ENCODE measurements at places on chromosomes 2 and 18.

DNA sequence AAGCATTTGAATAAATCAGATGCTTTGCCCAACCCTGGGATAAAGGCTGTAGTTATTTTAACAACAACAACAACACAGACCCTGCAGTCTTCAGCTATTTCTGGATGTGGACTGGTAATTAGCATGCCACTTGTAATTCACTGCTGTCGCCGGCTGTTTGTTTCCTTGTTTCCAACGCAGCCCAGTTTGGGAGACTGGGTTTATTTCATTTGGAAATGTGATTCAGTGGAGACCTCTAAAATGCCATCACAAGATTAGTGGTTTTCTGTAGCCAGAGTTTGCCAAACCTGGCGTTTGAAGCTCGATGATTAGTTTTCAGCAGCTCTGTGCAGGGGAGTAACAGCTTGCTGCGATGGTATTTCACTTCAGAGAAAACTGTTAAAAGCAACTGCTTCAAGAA, 83.5 kb downstream of the LDLRAD4 start:
- DNase-seq: no peak

DNA sequence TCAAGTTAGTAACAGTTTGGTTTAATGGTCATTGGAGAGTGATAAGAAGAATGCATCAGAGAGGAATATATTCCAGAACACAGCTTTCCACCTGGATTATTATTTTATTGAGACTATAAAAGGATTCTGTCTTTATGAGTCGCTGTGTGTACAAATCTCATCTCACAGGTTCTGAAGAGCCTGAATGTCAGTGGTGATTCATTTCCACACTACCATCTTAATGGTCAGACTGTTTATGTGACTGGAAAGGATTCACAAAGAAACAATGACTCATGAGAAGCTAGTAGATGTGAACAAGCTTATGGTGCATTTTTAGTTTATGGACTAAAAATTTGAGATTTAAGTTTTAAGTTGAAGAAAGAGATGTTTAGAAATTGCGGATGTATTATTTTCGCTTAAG, 685.4 kb upstream of the NRXN1 start:
- DNase-seq: no peak

DNA sequence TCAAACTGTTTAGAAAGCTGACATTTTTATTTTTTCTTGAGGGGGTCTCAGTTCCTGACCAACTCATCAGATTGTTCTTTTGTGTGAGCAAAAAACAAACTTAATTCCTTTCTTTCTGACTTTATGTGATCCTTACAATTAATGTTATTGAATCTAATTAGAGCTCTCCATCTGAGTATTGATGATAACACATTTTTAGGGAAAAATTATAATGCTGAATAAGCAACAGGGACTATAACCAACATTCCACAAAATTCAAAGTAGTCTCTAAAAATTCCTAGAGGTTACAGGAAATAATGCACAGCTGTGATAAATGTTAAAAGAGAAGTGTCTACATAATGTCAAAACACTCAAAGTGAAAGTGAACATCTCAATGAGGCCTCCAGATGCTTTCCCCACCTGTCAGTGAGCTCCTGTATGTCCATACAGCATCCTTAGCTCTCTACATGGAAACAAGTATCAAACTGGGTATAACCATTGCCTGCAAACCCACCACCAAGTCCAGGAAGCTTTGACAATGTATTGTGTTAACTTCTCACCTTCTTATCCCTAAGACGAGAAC, 786.0 kb upstream of the SLC39A10 start:
- no peak for DNase-seq

- no peak for DNase-seq
These were observed 439.1 kb downstream of the TSN start for GRCh38 chr2:122194546-122194945.

GRCh38 chr18:54218299-54218698, 6.2 kb downstream of the MBD2 start:
- no peak for DNase-seq

DNA sequence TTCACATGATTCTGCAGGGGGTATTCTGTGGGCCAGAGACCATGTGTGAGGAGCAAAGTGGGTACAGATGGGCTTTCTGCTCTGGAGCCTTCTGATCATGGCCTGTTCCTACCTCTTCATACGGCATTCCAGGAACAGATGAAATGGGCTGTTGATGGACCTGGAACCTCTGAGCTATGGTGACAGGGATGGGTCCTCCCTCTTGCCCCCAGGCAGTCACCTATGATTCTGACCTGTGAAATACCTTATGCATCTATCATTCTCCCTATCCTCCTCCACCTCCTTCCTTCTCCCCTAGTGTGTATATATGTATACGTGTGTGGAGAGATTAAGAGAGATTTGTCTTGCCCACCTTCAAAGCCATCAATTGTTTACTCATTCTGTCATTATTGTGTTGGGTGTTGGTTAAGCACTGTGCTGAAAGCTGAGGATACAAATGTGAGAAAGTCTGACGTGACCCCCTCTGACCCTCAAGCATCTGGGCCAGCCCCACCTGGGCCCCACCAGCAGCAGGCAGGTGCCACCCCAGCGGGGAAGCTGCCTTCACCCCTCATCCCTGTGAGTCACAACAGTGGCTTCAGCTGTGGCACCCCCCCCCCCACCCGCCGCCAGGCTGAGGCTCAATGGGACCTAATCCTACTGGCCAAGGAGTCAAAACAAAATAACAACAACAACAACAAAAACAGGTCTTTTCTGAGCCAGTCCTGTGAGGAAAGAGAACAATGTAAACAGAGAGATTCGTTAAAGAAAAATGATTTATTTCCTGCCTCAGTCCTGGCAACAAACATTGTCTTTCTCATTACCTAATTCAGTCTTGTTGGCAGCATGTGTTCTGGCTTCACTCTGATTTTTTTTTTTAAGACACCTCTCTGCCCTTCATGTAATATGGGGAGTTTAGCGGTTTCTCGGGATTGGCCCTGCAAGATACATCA, 103.8 kb upstream of the CDC42EP3 start:
- DNase-seq: no peak

DNA sequence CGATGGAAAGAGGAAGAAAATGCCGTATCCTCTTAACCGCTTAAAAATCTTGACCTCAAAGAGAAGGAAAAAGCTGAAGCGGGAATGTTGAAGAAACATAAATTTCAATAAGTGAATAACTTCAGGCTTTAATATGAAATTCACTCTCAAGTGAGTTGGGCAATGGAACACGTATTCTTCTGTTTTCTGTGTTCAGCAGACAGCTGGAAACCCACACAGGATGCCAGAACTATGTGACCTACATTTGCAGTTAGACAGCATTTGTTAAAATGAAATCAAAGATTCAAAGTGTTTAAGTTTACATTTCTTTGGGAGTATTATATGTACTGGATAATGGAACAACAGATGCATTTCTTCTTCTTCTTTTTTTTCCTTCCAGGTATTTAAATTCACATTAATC, 80.5 kb upstream of the SPATS2L start:
- DNase-seq: no peak

- no peak for DNase-seq
These were observed 31.9 kb downstream of the KLHL23 start for GRCh38 chr2:169765523-169765922.

DNA sequence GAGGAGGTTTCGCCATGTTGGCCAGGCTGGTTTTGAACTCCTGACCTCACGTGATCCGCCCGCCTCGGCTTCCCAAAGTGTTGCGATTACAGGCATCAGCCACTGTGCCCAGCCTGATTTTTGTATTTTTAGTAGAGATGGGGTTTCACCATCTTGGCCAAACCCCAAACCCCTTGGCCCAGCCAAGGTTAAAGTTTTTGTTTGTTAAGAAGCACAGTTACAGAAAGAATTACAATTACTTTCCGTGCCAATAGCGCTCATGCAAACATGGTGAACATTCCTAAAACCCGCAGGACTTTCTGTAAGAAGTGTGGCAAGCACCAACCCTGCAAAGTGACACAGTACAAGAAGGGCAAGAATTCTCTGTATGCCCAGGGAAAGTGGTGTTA, 26.1 kb downstream of the ITSN2 start:
- DNase-seq: no peak

GRCh38 chr2:68251855-68252399, 405 bp downstream of the PPP3R1 start:
- peak; percentile 8 for DNase-seq

GRCh38 chr2:236545248-236545658, 24.4 kb upstream of the ACKR3 start:
- no peak for DNase-seq

DNA sequence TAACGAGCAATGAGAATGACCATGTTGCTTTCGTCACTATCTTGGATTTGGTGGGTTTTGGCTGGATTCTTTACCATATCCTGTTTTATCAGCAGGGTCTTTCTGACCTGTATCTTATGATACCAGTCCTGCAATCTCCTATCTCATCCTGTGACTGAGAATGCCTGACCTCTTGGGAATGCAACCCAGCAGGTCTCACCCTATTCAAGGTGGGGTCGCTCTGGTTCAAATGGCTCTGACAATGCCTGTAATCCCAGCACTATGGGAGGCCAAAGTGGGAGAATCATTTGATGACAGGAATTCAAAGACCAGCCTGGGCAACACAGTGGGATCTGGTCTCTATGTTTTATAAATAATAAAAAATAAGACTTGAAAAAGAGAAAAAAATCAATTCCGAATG, 173.5 kb downstream of the ACTR3 start:
- no peak for DNase-seq

GRCh38 chr2:161077367-161078210, 82.6 kb upstream of the TANK start:
- peak; percentile 48 for DNase-seq

DNA sequence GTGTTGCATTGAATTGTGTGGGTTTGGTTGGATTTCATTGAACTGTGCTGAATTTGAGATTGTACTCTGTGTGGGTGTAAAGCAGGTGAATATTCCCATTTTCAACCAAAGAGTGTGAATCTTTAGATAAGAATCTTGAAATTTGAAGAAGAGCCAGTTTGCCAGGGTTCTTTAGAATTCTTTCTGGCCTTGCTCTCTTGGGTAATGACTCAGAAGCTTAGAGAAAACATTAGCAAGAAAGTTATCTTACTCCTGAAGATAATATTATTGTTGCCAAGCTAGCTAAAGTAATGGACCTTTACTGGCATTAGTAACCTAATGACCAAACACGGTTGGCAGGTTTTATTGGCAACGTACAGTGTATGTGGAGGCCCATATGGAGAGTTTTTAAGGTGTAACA, 46.4 kb upstream of the SIX3 start:
- DNase-seq: no peak

DNA sequence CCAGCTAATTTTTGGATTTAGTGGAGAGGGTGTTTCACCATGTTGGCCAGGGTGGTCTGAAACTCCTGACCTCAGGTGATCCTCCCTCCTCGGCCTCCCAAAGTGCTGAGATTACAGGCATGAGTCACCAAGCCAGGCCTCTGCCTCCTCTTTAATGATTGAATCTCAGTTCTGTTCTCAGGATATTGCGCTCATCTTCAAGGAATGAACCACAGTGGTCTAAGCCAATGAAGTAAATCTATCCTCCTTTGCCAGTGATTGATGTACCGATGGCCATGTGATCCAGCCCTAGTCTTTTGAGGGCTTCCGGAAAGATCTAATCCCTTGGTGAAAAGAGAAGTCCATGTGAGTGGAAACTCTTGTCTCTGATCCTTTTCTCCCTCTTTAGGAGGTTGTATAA, 48.6 kb downstream of the POLE4 start:
- no peak for DNase-seq

GRCh38 chr2:1659951-1660565, 84.3 kb downstream of the PXDN start:
- no peak for DNase-seq

DNA sequence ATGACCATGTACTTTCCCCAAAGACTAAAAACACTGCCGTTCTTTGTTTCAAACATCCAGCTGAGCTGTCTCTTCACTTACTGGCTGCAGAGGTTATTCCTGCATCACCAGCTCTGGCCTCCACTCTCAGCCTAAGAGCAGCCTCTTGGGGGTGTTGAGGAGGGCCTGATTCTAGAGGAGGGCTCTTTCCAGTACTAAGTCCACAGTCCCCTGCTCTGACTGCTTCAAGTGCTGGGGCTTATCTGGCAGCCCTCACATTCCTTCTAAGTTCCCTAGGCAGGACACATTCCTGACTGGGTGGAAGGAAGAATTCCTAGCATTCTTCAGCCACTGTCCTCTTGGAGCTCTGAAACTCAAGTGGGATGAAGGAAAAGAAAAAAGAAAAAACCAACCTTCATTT, 32.9 kb upstream of the EHBP1 start:
- no peak for DNase-seq

DNA sequence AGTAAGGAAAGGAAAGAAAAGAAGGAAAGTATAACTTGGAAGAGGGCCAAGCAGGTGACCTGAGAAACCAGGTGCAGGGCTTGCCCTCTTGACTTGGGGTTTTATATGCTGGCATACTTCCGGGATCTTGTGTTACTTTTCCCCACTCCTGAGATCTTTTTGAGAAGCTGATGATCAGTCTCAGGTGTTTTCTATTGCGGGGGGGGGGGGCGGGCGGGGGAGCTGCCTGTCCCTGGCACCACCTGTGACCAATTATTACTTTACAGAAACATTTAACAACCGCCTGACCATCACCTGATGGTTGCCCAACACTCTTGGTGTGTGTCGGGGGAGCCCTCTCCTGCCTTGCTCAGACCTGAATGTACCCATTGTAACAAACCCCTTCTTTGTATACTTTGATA, 6.9 kb upstream of the CASP10 start:
- DNase-seq: no peak

GRCh38 chr2:188726626-188727247, 247.4 kb upstream of the COL3A1 start:
- DNase-seq: no peak

DNA sequence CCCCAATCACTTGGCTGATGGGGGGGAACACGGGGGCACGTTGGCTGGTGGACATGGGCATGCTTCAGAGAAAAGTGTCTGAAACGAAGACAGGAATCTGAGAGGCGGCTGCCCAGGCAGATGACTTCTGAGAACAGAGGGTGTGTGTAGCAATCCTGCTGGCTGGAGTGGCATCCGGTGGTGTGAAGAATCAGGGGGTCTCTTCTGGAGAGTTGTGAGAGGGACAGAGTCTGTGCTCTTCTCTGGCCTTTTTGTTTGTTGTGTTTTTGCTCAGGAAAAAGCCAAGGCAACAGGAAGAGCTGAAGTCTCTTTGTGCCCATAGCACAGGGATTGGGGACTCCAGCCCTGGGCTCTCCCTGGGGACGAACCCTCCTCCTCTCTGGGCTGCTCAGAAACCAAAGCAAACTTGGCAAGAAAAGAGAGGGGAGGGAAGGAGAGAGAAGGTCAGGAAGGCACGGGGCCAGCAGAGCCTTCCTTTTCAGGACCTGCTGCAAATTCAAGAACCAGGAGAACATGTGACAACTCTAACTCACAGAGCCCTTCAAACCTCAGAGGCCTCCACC, 97.0 kb upstream of the SMAD2 start:
- no peak for DNase-seq

DNA sequence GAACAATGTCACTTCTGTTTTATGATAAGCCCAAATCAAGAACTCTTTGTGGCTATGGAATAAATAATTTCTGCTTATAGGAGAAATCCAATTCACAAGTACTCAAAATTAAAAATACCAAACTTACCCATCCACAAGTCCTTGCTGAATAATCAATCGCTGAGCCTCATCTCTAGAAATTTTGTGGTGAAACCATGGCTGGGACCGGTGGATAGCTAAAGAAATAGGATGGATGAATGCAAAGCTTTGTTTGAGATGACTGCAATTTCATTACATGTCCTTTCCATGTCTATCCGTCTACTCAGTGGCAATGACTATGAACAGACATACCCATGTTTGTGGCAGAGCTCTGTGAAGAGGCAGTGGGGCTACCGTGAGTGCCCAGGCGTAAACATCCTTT, 124.4 kb downstream of the GRB14 start:
- no peak for DNase-seq

Data from stimulated activated CD4-positive, alpha-beta T cell treated with anti-CD3 and anti-CD28 coated beads, Interleukin-1b, Interleukin-23, amount 100 ng/mL, for 24 hours (primary cell).